ENCODE measurements at places on chromosomes 3 and 15.

GRCh38 chr3:52555056-52555455 is 18.7 kb downstream of the UQCC5 start:
- DNase-seq: no peak

DNA sequence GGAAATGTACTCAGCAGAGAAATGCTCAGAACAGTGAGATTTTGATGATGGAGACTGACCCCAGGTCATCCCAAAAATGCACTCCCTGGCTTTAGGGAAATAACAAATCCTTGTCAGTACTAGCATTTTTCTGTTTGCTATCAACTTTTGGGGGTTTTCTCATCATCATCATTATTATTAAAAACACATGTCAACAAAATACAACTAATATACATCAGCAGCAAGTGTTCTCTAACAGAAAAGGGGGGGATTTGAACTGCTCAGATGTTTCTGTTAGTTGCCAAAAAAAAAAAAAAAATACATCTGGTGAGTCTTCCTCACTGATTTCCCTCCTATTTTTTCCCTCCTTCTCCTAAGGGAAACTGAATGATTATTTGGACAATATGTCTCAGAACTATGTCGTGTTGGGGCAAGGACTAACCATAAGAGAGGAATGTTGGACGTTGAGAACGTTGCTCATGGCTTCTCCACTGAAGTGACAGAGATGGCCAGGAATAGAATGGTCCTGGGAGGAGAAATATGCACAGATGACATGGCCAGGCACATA is 230.0 kb upstream of the MCTP2 start:
- DNase-seq: no peak

DNA sequence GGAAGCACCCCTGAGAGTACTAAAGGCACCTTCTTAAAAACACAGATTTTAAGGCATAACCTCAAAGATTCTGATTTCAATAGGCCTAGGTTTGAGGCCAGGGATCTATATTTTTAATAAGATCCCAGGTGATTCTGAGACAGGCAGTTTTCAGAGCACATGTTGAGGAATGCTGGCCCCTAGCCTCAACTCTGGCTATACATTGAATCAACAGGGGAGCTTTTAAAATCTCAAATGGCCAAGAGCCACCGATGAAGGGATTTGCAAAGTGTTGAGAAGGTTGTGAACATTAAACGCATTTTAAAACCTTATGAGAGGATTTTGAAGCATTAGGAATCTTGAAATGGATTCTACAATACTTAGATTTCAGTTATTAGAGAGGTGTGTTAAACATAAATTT is 268.8 kb upstream of the ARHGEF26 start:
- DNase-seq: no peak

GRCh38 chr3:140443073-140443472 is 234.8 kb upstream of the TRIM42 start:
- DNase-seq: no peak

DNA sequence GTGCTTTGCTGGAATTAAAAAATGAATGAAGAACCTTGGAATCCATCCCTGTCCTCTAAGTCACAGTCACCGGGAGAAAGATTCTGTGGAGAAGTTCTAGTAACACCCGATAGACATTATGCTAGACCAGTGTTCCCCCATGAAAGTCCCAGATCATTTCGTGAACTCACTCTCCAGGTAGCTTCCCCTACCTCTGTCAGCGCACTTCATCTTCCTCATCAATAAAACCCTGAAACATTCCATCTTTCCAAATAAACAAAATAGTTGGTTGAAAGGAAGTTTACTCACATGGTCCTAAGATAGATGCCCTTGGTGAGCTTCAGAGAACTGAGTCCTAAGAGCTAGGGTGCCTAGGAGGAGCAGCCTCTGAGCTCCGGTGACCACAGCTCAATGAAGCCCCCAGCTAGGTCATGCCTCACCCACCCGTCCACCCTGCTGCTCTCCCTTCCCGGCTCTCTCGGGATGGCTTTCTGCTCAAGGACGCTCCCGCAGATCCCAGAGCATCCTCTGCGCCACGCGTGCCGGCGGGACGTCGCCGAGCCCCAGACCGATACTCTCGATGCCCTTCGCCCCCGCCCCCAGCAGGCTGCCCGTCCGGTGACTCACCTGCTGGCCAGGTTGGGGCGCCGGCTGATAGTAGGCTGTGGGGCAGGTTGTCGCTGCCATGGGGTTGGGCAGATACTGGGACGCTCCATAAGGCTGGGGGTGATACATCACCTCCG is 776 bp downstream of the VGLL3 start:
- DNase-seq: no peak

DNA sequence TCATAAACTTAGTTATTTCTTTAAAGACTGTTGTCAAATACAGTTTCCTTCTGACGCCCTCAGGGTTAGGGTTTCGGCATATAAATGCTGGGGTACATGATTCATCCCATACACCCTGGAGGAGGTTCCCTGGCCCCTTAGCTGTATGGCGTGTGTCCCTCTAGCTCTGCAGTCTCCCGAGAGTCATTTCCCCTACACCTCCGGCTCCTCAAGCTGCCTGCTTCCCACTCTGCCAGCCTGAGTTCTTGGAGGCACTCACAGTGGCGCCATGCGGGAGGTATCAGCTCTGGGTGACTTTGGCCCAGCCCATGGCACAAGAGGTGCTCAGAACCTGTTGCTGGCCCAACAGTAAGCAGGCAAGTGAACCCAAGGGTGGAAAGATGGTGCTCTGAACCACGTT is 70.2 kb upstream of the TRPM1 start:
- DNase-seq: no peak

DNA sequence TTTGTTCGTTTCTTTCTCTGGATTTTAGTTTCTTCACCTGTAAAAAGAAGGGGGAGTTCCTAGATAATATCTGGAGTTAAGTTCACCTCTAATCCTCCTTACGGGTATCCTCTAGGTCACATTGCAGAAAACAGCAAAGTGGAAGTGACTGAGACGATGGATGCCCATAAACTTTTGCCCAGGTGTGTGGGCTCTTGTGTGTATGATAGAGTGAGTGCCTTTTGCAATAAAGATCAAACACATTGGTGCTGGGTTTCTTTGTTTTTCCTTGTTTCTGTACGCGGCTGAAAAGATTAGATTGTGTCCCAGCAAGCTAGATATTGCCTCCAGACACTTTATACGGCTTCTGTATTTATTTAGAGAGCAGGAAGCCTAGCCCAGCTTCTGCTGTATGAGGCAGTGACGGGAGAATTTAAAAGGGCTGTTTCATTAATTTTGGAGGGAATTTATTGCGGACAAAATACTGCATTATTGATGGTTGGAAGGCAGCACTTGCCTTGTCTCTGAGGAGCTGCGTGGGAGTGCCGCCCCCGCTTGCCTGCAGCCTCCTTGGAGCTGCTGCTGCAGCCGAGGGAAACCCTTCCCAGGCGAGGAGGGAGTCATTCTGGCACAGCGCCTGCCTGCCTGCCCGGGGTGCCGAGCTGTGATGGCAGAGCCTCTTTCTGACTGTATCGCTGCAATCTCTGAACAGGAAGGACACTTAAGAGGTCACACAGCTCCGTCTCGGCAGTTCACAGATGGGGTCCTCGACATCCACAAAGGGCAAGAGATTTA is 38.5 kb downstream of the PYDC2 start:
- DNase-seq: no peak

DNA sequence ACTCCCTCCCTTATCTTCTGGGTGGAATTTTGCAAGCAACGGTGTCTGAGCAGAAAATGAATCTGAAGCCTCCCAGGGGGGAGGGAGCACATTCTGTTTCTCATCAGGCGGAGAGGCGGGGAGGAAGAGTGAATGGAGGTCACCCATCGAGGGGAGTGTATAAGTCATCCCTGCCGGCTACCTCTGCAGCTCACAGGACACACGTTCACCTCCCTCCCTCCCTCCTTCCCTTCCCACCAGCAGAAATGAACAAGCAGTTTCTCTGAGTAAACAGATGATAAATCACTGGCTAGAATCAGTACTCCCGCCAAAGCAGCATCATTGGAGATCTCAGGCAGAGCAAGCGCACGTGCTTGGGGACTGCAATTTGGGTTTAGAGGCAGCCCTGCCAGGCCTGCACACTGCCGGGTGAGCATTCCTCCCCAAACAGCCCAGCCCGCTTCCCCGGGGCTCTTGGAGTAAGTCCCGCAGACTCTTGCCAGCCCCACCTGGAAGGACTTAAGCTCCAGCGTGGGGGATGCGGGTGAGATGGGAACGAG is 38.3 kb downstream of the CPN2 start:
- no peak for DNase-seq

- DNase-seq: no peak
Observed at GRCh38 chr3:66450390-66451022, 50.3 kb downstream of the LRIG1 start.

DNA sequence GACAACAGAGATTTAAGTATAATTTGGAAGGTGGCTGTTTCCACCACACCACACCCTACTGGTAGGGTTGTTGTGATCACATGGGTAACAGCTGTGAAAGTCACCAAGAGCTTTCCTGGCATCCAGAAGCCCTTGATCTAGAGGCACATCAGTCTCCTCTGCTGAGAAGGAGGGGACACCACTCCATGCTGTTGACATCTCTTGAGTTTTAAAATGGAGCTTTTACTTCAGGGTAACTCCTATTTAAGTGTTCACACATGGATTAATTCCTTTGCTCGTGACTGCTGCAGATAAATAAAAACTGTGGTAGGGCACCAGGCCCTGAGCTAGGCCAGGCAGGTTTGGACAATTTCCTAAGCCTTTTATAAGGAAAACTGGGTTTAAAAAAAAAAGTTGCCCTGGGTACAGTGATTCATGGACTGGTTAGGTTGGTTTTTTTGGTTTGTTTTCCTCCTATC is 7.5 kb downstream of the EXOSC7 start:
- DNase-seq: no peak

DNA sequence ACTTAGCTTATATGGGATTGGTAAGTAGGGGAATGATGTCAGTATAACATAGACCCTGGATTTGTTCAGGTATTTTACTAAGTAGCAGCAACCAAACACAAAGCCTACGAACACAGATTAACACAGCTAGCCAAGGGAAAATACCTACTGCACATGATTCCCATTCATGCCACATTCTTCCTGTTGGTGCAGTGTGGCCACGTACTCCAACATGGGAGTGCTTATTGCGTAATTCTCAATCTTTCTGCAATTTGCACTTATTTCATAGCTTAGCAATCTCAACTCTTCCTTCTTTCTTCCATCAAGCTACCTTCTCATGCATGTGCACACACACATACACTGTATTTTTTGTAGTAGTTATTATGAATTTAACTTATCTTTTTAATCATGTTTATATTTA is 186.8 kb downstream of the IL5RA start:
- no peak for DNase-seq

GRCh38 chr15:99122831-99123712 is 18.2 kb downstream of the SYNM start:
- no peak for DNase-seq

GRCh38 chr15:57432141-57432741 is 55.9 kb downstream of the CGNL1 start:
- DNase-seq: peak; percentile 95

All from NCI-H524 treated with DMSO at 0.1 percent for 48 hours (cell line).